Fibroblast of mammary gland (primary cell): ENCODE measurements at places on chromosomes 16 and 17.

DNA sequence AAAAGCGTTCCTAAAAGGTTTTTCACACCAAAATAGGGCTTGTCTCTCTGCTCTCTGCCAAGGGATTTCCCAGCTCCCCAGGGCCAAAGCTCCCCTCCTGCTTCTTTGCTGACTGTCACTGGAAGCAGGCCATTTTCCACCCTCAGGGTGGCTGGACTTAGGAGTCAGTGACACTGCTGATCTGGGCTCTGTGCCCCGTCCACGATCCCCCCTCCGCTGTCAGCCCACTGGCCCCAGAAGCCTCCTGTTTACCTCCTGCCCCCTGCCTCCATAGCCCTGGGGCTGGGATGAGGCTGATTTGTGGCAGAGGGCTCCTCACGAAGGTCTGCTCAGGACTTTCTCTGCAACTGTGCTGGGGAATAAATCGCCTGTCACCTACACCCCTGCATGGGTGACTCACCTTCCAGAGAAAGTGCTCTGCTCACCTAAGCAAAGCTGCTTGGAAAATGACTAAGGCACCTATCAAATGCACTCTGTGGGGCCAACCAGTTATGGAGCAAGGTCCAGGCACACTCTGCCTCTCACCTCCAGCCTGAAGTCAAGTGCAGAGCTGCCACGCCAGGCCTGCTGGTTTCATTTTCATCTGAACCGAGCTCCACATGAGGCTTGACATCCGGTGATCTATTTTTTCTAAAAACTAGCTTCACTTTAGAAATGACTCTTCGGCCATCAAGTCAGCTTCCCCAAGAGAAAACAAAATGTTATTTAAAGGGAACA lies 4.9 kb downstream of the MAP3K14 start:
- DNase-seq: no peak

DNA sequence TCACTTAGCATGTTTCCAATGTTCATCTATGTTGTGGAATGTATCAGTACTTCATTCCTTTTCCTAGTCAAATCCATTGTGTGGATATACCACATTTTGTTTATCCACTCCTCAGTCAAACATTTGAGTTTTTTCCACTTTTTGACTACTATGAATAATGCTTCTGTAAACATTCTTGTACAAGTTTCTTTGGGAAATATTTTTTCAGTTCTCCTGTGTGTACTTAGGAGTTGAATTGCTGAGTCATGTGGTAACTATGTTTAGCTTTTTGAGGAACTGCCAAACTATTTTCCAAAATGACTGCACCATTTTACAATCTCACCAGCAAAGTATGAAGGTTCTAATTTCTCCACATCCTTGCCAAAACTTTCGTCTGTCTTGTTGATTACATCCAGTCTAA lies 223.7 kb upstream of the AXIN2 start:
- DNase-seq: peak; percentile 97

- peak; percentile 21 for DNase-seq
These were observed 53.7 kb downstream of the SNX20 start for GRCh38 chr16:50627419-50627818.

DNA sequence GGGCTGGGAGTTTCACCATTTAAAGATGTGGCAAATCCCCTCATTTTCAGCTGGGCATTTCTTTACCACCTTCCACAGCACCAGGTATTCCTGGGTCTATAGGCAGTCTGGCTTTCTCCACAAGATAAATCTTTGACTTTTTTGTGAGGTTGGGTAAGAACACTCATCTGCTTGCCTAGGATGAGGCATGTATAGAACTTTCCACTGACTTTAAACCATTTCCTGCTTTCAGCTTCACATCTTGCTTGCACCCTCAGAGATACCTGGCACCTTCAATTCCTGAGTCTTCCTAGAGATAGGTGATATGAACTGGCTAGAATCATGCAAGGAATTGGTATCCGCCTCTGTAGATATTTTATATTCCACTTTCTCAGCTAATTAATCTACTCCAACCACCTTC lies 27.9 kb downstream of the SMURF2 start:
- no peak for DNase-seq

DNA sequence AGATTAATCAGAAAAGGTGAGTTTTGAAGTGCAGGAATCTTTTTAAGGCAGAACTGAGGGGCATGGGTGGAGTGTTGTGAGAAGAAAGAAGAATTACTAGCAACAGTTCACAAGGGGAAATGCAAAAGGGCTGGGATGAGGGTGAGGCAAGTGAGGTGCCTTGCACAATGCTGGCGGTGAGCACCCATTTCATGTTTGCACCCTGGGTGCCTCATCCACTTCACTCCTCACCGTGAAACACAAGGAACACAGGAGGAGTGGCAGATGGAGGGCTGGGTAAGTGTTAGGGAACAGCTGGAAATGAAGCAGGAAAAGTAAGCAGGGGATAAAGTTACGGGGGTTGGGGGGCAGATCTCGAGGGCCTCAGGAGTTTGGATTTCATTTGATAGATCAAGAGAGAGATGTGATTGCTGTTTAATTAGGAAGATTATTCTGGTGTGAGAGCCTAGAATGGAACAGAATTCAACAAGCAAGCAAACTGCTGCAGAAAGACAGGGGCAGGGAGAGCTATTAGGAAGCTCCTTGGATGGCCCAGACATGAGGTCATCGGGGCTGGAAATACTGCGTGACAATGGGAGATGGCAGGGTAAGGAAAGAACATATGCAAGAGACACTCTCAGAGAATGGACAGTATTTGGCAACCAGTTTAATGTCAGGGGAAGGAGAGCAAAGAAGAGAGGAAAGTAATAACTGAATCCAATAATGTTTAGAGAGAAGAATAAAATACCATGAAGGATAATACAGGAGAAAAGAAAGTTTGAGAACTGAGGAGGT lies 8.3 kb upstream of the HEATR6 start:
- DNase-seq: peak; percentile 59

- no peak for DNase-seq
These were observed 119.1 kb upstream of the SMURF2 start for GRCh38 chr17:64781014-64781756.

GRCh38 chr17:55652825-55653224 lies 69.8 kb downstream of the TMEM100 start:
- DNase-seq: no peak

DNA sequence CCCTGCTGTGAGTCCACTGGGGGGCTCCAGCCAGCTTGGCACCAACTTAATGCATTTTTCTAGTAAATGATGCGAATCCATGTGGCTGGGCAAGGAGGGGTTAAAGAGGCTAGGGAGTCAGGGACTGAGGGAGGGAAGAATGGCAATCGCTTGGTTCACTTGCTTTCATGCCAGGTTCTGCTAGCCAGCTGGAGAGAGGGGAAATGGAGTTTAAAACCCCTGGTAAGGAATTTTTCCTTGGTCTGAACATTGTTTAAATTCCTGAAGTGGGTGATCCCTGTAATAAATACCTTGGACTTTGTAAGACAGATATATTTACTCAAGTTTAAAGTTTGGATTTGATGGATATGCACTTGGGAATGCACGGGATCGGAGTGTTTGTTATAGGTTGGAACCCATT lies 22.8 kb downstream of the ANKFN1 start:
- DNase-seq: no peak

DNA sequence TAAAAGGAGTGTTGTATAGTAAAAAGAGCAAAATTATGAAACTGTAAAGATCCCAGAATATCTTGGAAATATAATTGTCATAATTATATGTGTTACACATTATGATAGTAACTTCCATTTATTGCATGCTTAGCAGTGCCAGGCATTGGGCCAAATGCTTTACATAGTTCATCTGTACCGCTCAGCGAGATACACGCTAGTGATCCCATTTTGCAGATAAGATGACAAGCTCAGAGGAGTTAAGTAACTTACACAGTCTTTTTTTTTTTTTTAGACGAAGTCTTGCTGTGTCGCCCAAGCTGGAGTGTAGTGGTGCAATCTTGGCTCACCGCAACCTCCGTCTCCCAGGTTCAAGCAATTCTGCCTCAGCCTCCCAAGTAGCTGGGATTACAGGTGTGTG lies 6.8 kb upstream of the EZH1 start:
- no peak for DNase-seq

GRCh38 chr16:71364133-71364681 lies 5.7 kb downstream of the CALB2 start:
- DNase-seq: no peak

DNA sequence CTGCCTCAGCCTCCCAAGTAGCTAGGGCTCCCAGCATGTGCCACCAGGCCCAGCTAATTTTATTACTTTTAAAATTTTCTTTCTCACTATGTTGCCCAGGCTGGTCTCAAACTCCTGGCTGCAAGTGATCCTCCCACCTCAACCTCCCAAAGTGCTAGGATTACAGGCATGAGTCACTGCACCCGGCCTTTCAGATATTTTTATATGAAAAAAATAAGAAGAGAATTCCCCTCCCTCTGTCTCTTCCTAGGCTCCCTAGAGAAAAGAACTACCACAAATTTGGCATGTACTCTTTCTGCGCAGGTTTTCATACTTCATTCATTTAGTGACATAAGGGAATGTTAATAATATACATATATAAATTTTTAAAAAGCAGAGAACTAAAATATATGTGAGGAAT lies 21.7 kb upstream of the SMURF2 start:
- DNase-seq: peak; percentile 71

DNA sequence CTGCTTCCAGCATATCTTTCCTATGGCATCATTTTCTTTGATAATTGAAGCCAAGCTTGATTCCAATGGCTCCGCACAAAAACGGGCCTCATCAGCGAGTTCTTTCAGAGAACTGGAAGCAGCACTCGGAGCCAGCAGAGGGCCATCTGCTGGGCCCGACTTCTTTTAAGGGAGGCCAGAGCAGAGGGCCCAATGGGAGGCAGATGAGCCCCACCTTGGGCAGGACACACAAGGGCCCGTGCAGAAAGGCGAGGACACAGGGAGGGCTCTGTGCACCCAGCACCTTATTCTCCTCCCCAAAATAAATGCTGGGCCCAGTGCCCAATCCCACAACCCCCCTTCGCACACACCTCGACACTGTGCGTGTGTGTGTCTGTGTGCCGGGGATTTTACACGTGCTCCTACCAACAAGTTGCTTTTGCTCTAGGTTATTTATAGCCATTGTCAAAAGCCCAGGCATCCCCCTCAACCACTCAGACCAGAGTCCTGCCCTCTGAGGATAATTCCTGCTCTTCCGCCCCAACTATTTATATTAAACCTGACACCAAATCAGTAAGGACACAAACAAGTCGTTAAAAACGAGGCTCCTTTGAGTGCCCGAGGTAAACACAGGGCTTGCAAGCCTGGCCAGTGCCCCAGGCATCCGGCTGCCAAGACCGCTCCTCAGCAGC lies 6.8 kb downstream of the AXIN2 start:
- DNase-seq: peak; percentile 38

DNA sequence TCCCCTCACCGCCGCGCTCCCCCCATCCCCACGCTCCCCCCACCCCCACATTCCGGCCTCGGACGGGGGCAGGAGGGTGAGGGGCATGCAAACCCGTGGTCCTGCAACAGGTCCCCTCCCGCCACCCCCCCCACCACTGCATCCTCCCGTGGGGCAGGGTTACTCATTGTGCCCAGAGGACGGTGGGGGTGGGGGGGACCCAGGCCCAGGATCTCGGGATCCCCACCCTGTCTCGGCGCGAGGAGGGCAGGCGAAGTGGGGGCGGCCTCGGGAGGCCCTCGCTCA lies 8.5 kb downstream of the SLC22A31 start:
- DNase-seq: no peak

GRCh38 chr17:11980813-11981212 lies 16.5 kb downstream of the ZNF18 start:
- peak; percentile 15 for DNase-seq
